Fibroblast of skin of scalp (primary cell): ENCODE measurements at places on chromosomes 4 and X.
A peak's percentile ranks its signal among the peaks of the same experiment; 100 is the strongest.

DNA sequence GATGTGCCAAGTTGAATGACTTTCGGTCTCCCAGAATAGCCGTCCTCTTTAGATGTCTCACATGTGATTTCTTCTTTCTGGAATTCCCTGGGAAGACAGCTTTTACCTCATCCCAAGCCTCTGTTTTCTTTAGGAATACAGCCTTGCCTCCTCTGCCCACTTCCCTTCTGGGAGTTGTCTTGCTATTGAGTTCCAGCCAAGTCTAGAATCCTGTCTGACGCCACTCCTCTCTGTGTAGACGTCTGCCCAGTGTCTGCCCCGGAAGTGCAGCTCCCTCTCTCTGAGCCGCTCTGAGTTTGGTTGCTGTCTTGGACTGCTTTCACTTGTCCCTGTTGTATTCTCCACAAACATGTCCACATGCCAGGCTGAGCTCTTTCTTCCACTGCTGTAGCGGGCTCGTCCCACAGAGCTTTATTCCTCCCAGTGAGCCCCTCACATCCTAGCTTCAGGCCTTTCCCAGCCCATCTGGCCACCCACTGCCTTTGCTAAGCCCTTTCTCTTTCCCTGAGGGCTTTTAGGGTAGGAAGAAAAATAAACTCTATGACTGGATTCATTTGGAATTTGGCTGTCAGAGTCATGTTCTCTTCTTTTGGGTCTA, 9.0 kb upstream of the IGFBP7 start:
- peak; percentile 98 for DNase-seq

- peak; percentile 13 for DNase-seq
Observed at GRCh38 chr4:134862116-134862515, 660.5 kb upstream of the PABPC4L start.

GRCh38 chr4:183038436-183038835, 60.6 kb upstream of the WWC2 start:
- peak; percentile 9 for DNase-seq

GRCh38 chr4:118225511-118225910, 127.3 kb downstream of the PRSS12 start:
- DNase-seq: no peak

- no peak for DNase-seq
Observed at GRCh38 chr4:170723171-170723570, 633.4 kb upstream of the AADAT start.

DNA sequence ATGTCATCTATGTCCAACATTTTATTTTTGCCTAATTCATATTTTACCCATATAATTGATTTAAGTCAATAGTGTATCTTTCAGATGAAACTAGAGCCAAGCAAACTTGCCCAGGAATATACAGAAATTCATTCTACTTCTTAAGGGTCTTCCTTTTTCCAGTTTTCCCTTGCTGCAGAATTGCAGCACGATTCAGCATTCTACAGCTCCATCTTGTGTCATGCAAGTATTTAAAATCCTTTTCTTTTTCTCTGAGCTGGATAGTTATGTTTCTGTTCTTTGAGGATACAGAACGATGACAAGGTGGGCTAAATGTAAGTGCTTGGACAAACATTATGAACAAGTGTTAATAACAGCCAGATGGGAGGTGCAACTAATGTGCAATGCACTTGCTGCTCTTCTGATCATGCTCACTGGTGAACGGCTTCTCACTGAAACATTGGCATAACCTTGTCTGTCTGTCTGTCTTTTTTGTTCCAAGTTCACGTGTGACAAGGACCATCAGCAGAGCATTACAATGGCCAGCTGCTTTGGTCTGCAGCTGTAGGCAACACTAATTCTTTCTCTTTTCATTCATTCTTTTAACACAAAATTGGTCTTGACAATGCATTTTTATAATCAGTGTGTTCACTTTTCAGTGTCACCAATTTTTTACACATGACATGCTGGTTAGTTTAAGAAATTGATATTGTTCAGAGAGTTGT, 1821.7 kb downstream of the ARAP2 start:
- peak; percentile 16 for DNase-seq

GRCh38 chrX:30488092-30488491, 89.5 kb downstream of the TASL start:
- DNase-seq: no peak

DNA sequence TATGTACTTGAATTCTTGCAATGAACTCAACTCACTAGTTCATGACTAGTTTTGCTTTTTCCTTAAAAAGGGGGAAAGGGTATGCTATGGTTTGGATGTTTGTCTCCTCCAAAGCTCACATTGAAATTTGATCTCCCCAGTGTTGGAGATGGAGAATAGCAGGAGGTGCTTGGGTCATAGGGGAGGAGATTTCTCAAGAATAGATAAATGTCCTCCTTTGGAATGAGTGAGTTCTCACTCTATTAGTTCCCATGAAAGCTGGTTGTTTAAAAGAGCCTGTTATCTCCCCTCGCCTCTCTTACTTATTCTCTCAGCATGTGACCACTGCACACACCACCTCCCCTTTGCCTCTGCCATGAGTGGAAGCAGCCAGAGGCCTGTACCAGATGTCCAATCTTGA, 109.4 kb upstream of the INTU start:
- no peak for DNase-seq

- DNase-seq: no peak
Observed at GRCh38 chrX:144732588-144732987, 514.7 kb upstream of the SPANXN1 start.

DNA sequence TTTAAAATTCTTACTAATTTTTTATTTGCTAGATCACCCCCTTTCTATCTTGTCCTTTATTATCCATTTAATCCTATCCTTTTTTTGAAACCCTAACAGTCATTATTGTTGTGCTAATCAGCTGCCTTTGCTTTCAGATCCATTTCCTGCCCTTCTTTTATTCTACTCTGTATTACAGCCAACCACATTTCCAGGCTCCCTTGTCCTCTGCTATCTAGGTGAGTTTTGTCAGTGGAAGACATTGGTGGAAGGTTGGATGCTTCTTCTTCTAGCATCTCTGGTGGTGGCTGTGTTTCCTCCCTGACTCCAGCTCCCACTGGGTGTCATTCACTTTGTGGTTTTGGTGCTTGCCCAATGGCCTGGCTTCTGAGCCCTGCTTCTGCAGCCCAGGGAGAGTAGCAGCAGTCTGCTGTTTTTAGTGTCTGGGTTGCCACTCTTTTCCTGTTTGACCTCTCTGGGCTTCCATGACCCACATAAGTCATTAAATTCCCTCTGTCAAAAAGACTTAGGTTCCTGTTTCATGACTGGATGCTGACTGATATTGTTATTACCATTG, 225.2 kb upstream of the PGRMC2 start:
- peak; percentile 38 for DNase-seq

DNA sequence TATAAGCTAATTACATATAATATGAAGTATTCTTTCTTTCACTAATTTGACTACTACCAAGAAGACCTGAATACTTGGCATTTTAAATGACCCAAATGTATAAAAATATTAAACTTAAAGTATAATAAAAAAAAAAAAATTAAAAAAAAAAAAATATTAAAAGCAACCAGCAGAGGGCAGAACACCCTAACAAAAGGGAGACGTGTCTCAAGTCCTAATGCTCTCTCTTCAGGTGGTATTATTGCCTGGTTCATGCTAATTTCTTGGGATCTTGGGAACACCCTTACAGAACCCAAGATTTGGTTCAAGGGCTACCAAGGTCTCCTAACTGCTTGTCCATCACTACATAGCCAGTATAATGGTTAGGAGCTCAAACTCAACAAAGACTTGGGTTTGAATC, 754.8 kb downstream of the RAB28 start:
- peak; percentile 12 for DNase-seq

DNA sequence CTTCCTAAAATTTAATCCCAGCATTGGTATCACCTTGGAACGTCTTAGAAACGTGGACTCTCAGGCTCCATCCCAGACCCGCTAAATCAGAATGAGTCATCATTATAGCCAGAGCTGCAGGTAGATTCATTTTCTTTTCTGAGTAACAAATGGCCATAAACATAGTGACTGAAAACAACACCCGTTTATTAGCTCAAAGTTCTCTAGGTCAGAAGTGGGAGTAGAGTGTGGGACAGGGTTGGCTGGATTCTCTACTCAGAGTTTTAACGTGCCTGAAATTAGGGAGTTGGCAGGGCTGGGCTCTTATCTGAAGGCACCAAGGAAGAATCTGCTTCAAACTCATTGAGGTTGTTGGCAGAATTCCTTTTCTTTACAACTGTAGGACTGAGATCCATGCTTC, 101.8 kb upstream of the C1QTNF7 start:
- no peak for DNase-seq

- peak; percentile 72 for DNase-seq
Observed at GRCh38 chrX:39809331-39809730, 288.4 kb downstream of the BCOR start.

DNA sequence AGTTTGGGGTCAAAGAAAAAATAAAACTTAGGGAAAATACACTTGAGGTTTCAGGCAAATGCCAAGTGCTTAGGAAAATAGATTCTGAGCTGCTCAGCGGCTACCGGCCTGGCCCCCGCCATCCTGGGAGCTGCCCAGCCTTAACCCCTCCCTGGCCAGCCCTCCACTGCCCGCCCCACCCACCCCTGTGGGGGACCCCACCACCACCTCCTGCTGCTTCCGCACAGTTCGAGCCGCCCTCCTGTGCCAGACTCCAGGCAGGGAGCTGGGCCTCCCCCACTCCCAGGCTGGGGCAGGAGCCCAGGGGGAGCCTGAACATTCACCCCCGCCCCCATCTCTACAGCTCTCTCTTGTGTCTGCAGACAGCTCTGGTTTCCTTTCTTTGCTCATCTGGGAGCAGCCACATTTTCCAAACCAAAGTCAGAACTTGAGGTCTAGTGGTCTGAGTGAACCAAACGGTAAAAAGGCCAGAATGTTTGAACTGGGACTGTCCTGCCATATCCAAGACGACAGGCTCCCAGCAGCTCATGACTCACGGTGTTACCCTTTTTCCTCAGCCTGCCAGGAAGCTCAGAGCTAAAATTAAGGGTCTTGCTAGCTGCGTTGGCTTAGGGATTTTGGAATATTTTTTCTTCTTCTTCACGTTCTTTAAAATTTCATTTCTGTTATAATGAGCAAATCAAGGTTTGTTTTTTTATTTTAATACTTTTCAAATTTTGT, 4.7 kb upstream of the FGFR3 start:
- DNase-seq: peak; percentile 28

- DNase-seq: no peak
Observed at GRCh38 chr4:56857601-56858309, 36.3 kb upstream of the SPINK2 start.

DNA sequence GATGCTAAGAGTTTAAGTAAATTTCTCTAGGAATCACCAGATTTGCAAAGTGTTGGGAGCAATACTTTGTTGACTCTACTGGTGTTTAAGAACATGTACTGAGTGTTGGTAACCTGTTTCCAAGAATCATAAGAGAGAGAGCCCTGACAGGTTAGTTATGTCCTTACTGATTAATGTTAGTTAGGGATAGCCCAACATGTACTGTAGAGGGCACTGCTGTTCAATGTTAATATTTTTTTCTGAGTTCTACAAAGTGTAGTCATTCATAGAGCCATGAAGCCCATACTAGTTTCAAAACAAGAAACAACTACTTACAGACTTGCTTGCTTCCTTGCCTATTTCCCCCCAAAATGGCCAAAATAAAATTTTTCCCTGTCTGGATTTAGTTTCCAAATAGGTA, 11.9 kb downstream of the TMPRSS11D start:
- peak; percentile 51 for DNase-seq

DNA sequence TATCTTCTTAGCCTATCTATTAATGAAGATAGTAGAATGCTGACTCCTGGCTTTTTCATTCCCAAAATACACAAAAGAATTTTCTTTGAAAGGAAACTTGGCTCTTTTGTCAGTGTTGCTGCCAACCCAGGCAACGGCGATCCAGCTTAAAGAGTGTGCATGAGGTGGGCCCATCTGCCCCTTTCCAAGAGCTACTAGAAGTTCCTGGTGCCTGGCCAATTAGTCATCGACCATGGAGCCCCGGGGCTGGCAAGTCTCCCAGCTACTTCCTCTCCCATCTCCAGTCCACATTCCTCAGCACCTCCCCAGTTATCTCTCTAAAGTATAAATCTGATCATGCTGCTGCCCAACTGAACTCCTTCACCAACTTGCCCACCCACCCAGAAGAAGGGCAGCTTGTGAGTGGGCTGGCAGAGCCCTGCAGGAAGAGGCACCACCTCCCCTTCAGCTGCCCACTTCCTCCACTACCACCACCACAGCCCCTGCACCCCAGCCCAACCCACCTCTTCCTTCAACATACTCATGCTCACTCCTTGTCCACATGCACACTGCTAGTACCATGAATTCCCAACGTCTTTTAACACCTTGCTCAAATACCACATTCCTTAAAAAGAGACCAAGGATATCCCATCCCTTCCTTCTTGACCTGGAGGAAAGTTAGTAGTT, 158.2 kb upstream of the MAP3K15 start:
- peak; percentile 96 for DNase-seq

DNA sequence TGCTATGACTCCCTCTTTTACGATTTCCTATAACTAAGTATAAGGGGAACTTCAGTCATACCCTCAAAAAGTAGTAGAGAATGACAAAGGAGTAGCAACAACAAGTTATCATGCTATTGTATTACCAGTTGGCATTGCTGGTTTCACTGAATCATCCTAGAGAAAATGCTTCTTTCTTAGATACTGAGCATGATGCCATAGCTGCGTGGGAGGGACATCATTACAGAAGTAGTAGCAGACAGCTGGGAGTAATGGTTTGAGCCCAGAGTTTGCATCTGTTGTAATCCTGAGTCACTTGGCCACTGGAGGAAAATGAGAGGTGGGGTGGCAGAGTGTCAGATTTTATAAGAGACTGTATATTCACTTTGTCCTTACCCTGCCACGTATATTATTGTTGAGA, 38.6 kb downstream of the MTMR1 start:
- DNase-seq: peak; percentile 75

- peak; percentile 61 for DNase-seq
Observed at GRCh38 chrX:150649096-150649870, 43.9 kb upstream of the MTMR1 start.

GRCh38 chr4:39124885-39125599, 57.3 kb upstream of the WDR19 start:
- DNase-seq: no peak

DNA sequence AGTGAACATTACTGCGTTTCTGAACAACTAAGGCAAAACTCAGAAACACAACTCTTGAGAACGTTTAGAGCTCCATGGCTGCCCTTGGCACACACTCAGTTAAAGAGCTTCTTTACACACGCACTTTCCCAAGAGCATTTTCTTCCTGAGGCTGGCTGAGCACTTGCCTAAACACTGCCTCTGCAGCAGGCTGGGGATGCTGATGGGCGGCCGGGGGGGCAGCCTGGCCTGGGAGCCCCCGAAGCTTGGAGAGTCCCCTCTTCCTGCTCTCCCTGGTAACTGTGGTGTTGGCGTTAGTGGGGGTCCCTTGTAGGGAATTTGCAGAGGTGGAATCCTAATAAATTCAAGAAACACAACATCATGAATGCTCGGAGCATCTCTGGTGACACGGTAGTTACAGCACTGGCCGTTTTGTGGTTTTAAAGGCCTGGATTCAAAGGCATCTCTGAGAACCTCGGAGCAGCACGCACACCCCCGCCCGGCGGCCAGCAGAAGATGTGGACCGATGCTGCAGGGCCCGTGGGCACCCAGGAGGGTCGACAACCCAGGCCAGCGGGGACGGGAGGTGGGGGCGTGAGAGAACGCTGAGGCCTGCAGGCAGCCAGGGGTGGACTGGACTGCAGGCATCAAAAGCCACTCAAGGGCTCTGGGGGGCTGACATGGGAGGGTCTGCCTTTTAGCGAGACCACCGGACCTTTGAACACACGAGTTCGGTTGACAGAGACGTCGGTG, 45.4 kb downstream of the FGFRL1 start:
- DNase-seq: no peak
